CD4-positive, alpha-beta T cell (primary cell): ENCODE measurements at places on chromosomes 7 and 10. TPM values are rescaled to one million over a fixed set of nuclear protein-coding genes. Genes with fewer than 3 reads are reported as not detected.

- DNase-seq: no peak
These were observed 193.6 kb downstream of the FGFR2 start for GRCh38 chr10:121404611-121405010.

- DNase-seq: peak; percentile 33
These were observed 179.3 kb downstream of the PFKFB3 start for GRCh38 chr10:6382081-6382480.

- no peak for DNase-seq
These were observed 358.2 kb downstream of the FGFR2 start for GRCh38 chr10:121240011-121240410.

GRCh38 chr10:111175787-111176186, 99.0 kb downstream of the ADRA2A start:
- no peak for DNase-seq

- DNase-seq: no peak
These were observed 206.7 kb upstream of the POT1 start for GRCh38 chr7:125136341-125136740.

DNA sequence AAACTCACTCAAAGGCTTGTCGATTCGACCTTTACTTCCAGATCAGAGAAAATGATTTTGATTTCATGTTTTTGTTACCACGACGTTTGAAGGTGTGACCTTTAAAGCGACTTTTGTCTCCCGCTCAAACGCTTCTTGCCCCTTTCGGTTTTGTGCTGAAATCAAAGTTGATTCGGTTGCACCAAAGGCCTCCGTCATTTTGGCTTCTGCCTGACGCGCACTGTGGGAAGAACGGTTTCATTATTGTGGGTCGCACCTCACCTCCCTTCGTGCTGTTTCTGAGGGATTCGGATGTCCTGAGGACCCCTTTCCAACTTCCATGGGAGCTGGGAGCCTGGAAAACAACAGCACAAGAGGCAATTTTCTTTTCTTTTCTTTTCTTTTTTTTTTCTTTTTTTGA, 176.9 kb downstream of the DNAJB6 start:
- no peak for DNase-seq

DNA sequence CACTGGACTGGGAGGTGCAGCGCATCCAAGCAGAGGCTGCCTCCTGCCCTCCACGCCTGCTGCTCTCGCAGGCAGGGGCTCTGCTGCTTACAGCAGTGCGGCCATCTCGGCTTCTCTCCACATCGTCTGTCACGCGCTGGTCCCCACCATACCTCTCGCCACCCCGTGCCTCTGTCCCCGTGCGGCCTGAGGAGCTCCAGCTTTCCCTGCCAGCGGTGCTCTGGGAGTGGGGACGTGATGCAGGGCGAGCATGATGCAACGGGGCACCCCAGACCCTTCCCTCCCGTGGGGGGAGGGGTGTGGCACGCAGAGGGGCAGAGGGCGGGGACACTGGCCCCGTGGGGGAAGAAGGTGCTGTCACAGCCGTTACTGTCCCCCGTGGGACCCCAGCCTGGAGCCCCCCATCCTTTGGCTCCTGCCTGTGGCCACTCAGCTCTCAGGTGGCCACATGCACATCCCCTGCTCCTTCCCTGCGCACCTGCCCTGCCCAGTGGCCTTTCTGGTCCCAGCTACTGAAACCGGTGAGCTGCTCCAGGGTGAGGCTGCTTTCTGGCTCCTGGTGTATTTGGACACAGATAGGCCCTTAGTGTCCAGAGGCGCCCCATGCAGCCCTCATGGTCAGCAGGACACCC, 9.0 kb downstream of the GET4 start:
- DNase-seq: no peak

- DNase-seq: no peak
These were observed 3.5 kb upstream of the SLC35B4 start for GRCh38 chr7:134320201-134320600.

GRCh38 chr10:33123680-33124079, 165.7 kb upstream of the ITGB1 start:
- DNase-seq: no peak

- no peak for DNase-seq
These were observed 29.0 kb downstream of the CPXM2 start for GRCh38 chr10:123862421-123863182.

- peak; percentile 56 for DNase-seq
These were observed 56.4 kb upstream of the ECHDC3 start for GRCh38 chr10:11685787-11686218.

DNA sequence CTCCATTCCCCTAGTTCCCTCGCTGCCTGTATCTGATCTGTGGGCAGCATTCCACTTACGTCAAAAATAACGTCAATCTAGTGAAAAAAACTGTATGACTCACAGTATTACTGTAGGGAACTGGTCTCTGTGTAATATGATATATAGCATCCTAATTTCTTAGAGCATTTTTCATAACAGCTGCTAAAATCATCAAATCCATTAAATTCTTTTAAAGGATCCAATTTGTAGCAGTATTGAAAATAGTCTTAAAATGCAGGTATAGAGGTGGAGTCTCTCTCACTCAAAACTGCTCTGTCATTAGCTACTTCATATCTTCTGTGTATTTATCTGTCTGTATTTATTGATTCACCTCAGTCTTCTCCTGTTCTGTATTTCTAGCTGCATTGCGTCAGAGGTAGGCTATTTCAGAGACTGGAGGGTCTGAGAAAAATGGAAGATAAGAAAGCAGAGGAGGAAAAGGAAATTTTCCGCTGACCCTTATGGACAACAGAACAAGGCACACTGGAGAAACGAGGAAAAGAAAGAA, 59.9 kb downstream of the PON1 start:
- DNase-seq: no peak

DNA sequence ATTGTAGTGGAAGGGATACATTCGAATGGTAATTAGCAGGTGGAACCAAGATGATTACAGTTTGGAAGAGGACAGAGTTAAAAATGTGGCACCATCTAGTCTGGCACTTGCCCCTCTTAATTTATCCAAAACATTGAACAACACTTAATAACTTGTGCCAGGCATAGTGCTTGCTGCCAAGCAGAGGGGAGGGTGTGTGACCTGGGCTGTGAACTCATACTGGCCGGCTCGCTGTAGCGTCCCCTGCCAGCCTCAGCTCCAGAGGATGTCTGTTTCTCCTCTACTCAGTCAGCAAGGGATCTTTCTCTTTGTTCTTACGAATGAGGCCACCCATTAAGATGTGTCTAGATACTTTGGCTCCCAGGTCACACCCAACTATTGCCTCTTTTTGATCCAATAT, 179.4 kb upstream of the INHBA start:
- no peak for DNase-seq

- DNase-seq: peak; percentile 15
These were observed 42.5 kb upstream of the LCOR start for GRCh38 chr10:96789571-96790108.

GRCh38 chr10:119177708-119178371, 772 bp downstream of the PRDX3 start:
- DNase-seq: no peak

DNA sequence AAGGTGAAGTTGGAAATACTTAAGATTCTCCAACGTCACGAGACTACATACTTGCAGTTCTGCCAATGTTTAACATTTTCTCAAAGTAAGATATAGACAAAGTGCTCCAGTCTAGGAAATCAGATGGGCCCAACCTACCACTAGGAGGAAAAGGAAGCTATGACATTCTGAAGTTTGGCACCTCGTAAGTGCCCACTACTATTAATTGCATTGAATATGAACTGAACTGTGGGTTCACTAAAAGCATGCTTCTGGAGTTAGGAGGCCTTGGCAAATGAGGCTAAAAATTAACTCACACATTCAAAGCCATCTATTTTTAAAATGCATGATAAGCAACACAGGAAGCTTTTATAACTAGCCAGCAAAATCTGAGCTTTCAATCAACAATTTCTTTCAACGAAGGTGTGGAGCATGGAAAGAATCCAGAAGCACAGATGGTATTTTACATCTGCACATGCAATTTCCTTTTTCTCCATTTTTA, 149.7 kb downstream of the LRRTM3 start:
- no peak for DNase-seq

GRCh38 chr10:54266395-54266794, 534.6 kb downstream of the PCDH15 start:
- no peak for DNase-seq

DNA sequence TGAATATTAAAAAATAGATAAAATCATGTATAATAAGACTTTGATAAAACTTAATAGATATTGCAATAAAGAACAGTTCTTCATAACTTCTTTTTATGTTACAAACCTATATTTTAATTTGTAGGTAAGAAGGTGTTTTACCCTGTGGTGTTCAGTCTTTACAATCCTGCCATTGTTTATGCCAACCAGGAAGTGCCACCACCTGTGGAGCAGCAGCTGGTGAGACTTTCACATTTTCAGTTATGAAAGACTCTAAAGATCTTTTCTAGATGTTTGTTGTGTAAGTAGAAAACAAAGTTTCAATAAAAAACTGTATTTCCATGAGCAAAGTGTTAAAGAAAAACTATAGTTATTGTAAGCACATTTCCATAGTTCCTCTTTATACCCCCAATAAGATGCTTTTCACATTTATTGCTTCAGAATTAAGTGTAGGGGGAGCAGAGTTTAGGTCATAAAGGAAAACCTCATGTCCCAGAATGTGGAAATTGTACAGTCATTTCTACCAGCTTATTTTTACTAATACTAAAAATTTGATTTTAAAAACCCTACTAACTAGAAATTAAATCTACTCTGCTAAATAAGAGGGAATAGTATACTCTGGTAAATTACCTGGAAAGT, 28.7 kb downstream of the CSGALNACT2 start:
- no peak for DNase-seq

DNA sequence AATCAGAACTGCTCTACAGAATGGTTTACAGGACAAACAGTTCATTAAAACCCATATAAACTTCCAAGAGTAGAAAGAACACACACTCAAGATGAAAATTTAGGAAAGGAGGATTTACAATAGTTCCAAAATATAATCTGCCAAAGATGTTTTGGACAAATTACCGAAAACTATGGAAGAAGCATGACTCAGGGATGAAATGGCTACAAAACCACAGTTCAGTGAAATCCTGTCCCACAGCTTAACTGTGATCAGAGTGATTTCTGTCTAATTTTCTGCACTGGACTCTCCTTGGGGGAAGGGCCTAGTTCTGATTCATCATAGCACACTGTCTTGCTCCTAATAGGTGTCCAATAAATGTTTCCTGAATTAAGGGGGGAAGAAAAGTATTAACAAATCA, 82.2 kb downstream of the HIPK2 start:
- DNase-seq: no peak

GRCh38 chr10:23345861-23346260, 1.3 kb upstream of the C10orf67 start:
- DNase-seq: no peak

GRCh38 chr7:64849250-64849923, 53.7 kb upstream of the ZNF273 start:
- DNase-seq: no peak

DNA sequence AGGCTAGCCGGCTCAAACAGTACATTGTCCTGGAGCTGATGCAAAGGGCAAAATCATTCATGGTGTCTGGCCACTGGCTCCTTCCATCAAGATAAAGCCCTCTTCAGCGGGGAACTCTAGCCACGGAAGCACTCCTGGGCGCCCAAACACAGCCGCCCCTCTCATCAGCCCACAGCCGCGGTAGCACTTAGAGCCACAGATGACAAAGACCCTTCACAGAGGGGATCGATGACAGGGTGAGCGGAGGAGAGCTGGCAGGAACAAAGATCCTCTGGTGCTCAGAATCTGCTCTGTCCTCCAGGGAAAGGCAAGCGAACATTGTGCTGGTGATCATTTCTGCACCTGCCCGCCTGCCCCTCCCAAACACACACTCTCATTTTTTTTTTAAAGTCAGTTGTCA, 222.2 kb upstream of the NRP1 start:
- no peak for DNase-seq

DNA sequence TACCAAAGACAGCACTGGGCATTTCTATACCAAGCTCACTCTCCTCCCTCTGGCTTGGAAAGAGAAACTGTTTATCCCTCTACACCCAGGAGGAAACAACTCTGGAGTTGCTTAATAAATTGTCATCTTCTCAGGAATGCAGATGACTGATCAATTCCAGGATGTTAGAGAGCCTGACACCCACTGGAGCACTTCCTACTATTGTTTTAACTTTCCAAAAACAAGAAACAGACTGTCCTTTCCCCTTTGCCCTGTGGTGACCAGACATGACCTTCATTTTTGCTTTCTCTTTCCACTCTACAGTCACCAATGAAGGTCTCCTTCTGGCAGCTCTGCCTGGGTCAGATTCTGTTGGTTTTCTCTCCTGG, 19.6 kb downstream of the GIMAP4 start:
- no peak for DNase-seq

GRCh38 chr7:96310110-96310509, 11.8 kb downstream of the SLC25A13 start:
- no peak for DNase-seq

- no peak for DNase-seq
These were observed 13.5 kb downstream of the CCM2 start for GRCh38 chr7:45013465-45013967.

GRCh38 chr7:158186864-158187693, 400.5 kb downstream of the PTPRN2 start:
- DNase-seq: no peak

- no peak for DNase-seq
These were observed 292.4 kb upstream of the MKLN1 start for GRCh38 chr7:131035088-131035770.

DNA sequence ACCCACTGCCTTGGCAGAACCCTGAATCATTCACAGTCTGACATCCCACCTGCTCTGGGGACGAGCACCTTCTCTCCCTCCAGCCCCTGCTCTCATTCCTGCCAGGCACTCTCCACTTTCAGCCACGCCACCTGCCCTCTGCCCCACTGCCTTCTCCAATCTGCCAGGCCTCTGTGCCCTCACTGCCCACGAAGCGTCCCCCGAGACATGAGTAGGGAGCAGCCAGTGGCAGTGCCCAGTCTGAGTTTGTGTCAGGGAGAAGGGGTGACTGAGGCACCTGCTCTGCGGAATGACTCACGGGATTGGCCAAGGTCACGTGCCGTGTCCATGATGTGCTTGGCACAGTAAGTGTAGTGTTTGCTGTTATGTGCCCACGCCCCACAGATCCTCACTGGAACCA, 215.2 kb upstream of the PPP2R2D start:
- DNase-seq: no peak

- no peak for DNase-seq
These were observed 38.1 kb upstream of the PIK3AP1 start for GRCh38 chr10:96758423-96758822.

- no peak for DNase-seq
These were observed 190.7 kb upstream of the CHRM2 start for GRCh38 chr7:136677471-136678365.

GRCh38 chr7:17952387-17952786, 12.1 kb upstream of the SNX13 start:
- DNase-seq: no peak

- peak; percentile 67 for DNase-seq
These were observed 860 bp upstream of the WDR86 start for GRCh38 chr7:151410405-151411390.

Gene NUTM2E
- 0.99 TPM for total RNA-seq

Gene WEE2
- total RNA-seq: 0.08 TPM

Gene ENTPD1
- total RNA-seq: 0.64 TPM

Gene BPGM
- 46.6 TPM for total RNA-seq

Gene GDF2
- not detected for total RNA-seq

Gene ABCB1
- total RNA-seq: 12.2 TPM

Gene PRSS37
- total RNA-seq: not detected

Gene GPR146
- 9.9 TPM for total RNA-seq

Gene GTPBP10
- 13.7 TPM for total RNA-seq

Gene IL6
- not detected for total RNA-seq

Gene SLC26A3
- total RNA-seq: not detected
